ENCODE measurements at places on chromosomes 1 and 21.

- DNase-seq, result no peak
Observed at GRCh38 chr1:109776206-109776835, 12.6 kb upstream of the EPS8L3 start.

GRCh38 chr1:47627471-47628370 lies 189.9 kb downstream of the FOXD2 start:
- DNase-seq, result no peak

GRCh38 chr1:230260831-230261230 lies 165.3 kb downstream of the PGBD5 start:
- DNase-seq, result no peak

DNA sequence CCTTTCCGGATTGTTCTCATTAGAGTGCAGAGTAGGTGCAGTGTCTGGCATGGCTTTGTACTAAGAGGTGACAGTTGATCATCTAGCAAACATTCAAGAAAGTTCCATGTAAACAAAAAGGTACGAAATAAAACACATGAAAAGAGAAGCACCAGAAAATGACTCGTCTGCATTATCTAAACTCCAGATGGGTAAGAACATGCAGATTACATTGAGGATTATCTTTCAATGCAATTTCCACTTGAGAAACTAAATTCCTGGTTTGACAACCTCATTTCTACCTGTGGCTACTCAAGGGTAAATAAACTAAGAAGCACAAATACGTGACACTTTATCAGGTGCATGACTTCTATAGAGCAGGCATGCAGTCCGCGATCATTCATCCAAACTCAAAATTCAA lies 17.6 kb downstream of the SLC30A10 start:
- DNase-seq, result no peak

DNA sequence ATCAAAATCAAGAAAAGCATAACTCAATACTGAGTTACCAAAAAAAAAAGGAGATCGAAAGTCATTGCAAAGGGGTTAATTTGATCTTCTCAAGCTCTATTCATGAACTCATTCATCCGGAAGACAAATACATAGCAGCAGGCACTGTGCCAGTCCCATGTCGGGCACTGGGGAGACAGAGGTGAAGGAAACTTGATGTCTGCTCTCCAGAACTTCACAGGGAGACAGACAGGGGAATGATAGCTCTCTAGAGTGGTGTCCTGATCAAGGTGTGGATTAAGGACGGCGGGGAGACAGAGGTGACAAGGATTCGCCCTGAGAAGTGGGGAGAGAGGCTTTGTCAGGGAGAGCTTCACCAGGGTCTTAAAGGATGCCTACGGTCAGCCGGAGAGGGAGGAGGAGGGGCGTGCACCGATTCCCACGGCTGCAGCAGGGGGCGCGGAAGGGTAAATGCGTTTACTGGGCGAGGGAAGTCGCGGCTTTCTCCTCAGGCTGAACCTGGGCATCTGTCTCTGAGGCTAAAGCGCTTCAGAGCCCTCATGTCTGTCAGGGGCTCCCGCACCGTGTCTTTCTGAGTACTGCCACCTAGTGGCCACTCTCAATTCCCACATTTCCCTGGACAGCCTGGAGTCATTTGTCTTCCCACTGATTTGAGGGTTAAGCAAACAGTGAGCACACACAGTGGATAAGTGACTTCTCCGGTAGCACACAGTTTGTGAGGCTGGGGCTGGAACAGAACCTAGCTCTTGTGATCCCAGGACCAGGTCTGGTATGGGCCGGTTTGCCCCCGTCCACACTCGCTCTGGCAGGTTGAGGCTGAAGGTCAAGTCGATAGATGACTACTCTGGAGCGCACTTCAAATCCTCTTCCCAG lies 152.8 kb downstream of the TENT5C start:
- peak; percentile 70 for DNase-seq

- no peak for DNase-seq
Observed at GRCh38 chr1:117577191-117577885, 28.5 kb upstream of the TENT5C start.

- no peak for DNase-seq
Observed at GRCh38 chr1:153849487-153850185, 73.1 kb downstream of the GATAD2B start.

GRCh38 chr1:101797722-101798121 lies 199.0 kb downstream of the OLFM3 start:
- DNase-seq, result no peak

DNA sequence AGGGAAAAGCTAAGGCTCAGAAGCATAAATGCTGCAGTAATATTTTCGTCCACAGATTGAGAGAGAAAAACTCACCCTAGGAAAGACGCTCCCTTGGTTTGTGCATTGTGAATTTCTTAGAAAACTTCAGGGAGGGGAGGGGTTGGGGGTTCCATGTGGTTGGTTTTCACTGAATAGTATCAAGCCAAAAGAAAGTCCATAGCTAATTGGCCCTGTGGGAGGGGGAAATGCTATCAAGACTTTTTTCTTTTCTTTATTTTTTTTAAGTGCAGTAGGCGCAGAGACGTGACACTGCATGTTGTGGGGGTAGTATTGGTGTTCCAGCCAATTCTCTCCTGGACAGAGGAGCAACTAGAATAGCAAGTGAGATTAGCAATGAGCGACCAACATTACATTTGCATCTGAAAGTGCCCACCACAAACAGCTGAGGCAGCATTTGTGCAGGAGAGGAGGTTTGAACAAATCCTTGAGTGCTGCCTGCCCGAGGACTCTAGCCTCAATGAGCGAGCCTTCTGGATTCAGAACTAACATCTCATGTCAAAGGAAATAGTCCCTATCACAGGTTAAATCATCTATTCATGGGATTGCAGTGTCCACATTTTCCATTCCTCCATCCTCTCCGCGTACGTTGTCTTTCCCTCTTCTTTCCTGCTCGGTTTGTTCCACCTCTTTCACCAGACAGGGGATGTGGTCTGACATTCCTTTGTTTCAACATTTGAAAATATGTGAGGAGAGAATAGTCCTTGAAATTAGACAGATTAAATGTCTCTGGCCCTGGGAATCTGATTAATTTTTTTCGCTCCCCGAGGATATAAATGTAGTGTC lies 118.0 kb upstream of the MARK1 start:
- no peak for DNase-seq

DNA sequence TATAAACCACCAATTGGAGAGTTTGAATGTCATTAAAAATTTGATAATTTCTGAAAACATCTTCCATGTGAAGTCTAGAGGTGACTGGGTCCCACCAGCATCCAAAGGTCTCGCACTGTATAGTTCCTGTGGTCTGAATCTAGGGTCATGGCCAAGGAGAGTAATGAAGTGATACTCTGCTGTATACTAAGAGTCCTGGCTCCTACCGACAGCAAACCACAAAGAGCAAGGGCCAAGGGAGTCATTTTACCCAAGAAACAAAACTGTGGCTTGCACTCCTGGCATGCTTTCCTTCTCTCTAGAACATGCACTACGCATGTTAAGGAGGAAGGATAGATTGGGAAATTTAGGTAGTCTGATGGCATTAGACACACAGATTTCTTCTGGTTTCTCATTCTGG lies 115.6 kb downstream of the BRINP2 start:
- no peak for DNase-seq

DNA sequence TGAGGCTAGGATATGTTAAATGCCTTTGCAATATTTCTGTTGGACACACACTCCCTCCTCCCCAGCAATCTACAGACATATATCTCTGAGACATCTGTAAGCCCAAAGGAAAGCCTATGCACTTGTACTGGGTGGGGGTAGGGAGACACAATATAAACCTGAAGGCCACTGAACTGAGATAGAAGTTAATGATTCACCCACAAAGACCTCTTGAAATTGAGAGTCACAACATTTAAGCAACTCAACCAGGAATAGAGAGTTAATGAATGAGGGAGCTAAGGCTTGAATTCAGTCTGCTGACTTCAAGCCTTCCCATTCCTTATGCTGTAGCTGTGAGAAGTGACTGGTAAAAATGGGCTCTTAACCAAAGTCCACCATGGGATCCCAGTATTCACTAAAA lies 5.0 kb downstream of the OR10J1 start:
- DNase-seq, result no peak

DNA sequence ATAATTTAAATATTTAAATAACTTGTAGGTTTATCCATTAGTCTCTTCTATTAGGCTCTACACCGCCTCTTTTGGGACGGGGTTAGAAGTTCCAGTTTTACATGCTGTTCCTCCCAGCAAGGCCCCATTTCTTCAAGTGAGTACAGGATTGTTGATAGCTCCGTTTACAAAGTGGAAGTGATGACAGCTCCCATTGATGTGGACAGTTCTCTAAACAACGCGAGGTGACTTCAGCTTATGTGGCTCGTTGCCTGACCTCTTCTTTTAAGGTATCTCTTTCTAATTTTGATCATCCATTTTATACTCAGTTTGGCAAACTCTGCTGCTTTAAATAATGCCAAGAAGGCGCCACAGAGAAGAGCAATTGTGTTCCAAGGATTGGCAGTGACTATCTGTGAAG lies 49.7 kb downstream of the PACC1 start:
- DNase-seq, result peak; percentile 19

DNA sequence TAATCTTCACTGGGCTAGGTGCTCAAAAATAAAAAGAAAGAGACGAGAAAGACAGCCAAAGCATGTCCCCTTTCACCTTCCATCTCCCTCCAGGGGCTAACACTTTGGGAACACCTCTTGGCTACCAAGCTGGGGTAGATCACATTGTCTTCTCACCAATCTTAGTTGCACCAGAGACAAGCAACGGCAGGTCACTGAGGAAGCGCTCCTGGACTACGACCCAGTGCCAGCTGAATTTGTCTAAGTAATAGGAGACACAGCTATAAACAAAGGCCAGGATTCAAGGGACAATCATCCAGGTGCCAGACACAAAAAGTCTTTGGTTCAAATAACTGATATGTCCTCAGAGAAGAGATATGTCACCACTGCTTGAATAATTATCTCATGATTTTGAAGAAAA lies 100.4 kb downstream of the SLC45A1 start:
- no peak for DNase-seq

GRCh38 chr21:28387220-28387619 lies 605.5 kb downstream of the LTN1 start:
- DNase-seq, result no peak

All from globus pallidus (tissue), 1 donor.